RKO (cell line): ENCODE measurements at places on chromosomes 2 and 18.

DNA sequence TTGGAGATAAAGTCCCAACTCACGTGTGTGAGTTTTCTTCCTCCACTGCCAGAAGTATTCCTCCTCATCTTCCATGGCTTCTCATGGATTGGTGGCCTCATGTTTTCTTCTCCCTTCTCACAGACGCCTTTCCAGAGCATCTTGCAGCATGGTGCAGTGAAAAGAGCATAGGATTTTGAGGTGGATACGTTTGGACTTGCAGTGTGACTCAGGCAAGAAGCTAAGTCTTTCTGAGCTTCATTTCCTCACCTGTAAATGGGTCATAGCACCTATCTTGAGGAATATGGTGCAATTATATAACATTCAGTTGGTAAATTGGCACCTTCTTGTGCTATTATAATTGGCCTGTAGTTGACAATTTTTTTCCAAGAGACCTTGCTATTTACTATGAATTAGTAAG lies 247.6 kb downstream of the RDH14 start:
- DNase-seq = no peak

GRCh38 chr2:191481305-191482070 lies 196.4 kb upstream of the NABP1 start:
- no peak for DNase-seq

GRCh38 chr2:77831471-77831870 lies 309.3 kb upstream of the LRRTM4 start:
- DNase-seq = no peak

GRCh38 chr2:142306131-142306530 lies 175.3 kb upstream of the LRP1B start:
- DNase-seq = no peak

DNA sequence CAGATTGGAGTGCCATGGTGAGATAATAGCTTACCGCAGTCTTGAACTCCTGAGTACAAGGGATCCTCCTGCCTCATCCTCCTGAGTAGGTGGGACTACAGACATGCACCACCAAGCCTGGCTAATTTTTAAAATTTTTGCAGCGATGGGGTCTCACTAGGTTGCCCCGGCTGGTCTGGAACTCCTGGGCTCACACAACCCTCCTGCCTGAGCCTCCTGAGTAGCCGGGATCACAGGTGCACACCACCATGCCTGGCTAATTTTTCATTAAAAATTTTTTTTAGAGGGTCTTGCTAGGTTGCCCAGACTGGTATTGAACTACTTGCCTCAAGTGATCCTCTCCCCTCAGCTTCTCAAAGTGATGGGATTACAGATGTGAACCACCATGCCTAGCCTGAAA lies 27.8 kb downstream of the RAB31 start:
- no peak for DNase-seq

- DNase-seq = no peak
Measured at GRCh38 chr2:9497017-9497416, 22.7 kb downstream of the IAH1 start.

DNA sequence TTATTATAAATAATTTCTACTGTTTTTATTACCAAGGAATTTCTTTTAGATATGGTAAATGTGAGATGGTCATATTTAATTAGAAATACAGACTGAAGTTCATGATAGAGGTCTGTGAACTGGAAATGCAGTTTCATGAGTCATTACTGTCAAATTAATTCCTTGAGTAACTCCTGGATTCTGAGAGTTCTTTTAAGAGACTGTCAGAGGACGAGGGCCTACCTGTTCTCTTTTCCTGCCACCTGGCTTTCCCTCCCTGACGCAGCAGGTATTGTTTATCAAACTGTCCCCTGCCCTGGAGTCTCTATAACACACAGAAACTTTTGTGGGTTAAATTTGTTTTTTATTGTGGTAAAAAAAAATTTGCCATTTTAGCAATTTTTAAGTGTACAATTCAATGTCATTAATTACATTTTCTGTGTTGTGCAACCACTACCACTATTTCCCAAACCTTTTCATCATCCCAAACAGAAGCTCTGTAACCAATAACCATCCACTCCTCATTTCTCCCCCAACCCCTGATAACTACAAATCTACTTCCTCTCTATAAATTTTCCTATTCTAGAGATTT lies 142.6 kb downstream of the DIS3L2 start:
- no peak for DNase-seq

- peak; percentile 50 for DNase-seq
Measured at GRCh38 chr2:227415538-227416424, 28.0 kb upstream of the SCYGR1 start.

- no peak for DNase-seq
Measured at GRCh38 chr2:110848519-110849030, 116.2 kb downstream of the ACOXL start.

DNA sequence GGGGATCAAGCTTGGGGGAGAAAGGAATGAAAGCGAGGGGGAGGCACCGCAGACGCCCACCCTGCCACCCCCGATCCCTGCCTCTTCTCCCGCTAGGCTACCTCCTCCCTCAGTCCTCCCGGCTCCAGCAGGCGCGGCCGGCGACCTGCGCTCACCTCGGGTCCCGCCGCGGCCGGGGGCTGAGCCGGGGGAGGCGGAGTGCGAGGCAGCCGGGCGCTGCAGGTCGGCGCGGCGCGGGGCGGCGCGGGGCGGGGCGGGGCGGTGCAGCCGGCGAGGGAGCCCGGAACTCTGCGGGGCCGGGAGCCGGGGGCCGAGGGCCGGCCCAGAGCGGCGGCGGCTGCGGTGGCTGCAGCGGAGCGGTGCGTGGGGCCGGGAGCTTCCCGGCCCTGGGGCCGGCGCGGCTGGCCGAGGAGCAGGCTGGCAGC lies 477 bp downstream of the ACVR1 start:
- DNase-seq = no peak

- no peak for DNase-seq
Measured at GRCh38 chr18:67717800-67718199, 201.3 kb upstream of the DSEL start.

DNA sequence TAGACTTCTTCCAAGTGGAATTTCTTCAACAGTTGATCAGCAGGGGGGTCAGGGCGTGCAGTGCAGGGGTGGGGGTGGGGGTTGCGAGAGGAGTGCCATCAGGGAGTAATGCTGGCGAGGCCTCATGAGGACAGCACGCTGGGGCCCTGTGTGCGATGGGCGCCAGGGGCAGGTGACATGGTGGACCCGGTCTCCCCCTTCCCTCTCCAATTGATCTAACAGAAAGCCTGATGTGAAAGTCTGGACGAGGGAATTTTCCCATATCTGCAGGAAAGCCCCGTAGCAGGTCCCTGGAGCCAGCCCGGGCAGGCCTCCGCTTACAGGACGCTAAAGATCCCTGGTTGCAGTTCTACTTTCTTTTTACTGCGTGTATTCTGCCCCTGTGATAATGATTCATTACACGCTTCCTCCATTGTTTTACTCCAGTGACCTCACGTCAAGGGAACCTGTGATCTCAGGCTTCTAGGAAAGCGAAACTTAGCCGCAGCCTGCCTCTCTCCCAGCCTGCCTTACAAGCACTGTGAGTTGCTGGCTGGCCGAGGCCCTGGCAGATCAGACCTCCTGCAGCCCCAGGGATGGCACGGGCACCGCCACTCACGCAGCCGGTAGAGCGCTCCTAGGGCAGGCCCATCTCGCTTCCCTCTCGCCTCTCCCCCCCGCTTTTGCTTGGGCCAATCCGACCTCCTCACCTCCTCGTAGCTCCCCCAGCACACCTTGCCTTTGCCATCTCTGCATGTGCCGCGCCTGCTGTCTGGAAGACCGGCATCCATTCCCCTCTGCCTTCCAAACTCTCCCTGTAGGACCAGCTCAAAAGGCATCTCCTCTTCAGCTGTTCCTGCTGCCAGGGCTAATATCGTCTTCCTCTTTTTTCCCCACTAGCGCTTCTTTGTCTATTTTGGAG lies 19.2 kb downstream of the NEURL3 start:
- peak; percentile 60 for DNase-seq

- DNase-seq = no peak
Measured at GRCh38 chr2:10415048-10415447, 33.1 kb downstream of the ODC1 start.

- DNase-seq = no peak
Measured at GRCh38 chr2:8193686-8194615, 487.9 kb upstream of the ID2 start.

DNA sequence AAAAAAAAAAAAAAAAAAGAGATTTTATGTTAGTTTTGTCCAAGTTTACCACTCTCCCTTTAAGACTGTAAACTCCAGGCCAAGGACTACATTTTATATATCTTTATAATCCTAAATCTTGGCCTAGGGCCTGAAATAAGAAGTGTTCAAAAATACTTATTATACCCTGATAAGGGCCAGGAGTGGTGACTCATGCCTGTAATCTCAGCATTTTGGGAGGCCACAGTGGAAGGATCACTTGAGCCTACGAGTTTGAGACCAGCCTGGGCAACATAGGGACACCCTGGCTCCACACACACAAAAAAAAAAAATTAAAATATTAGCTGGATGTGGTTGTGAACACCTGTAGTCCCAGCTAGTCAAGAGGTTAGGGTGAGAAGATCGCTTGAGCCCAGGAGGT lies 12.7 kb downstream of the TRIP12 start:
- no peak for DNase-seq

DNA sequence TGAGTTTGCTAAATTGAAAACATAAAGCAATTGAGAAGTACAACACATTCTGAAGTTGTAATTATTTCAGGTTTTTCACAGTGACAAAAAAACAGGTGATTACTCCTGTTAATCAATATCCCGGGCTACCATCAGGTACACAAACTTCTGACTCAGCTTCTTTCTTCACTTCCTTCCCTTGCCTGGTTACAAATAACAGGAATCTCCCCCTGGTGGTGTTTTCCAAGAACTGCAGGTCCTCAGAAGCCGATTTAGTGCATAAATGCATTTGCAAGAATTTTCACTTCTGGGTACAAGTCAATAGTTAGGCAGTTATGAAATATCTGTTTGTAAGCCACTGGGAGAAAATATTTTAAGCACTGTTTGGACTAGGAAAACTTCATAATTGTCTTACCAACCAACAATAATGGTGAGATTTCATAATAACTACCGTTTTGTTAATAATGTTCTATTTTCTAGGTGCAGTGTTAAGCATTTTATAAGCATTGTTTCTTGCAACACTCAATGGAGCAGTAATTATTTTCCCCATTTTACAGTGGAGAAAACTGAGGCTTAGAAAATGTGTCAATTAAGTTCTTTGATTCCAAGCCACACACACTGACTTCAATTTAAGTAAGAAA lies 12.4 kb upstream of the GMCL1 start:
- DNase-seq = peak; percentile 91
